ENCODE measurements at places on chromosomes 2 and 18.
A peak's percentile ranks its signal among the peaks of the same experiment; 100 is the strongest.

- no peak for DNase-seq
Observed at GRCh38 chr2:29528891-29529520, 392.4 kb downstream of the ALK start.

GRCh38 chr2:143742581-143742980, 613.4 kb downstream of the ARHGAP15 start:
- DNase-seq, result no peak

DNA sequence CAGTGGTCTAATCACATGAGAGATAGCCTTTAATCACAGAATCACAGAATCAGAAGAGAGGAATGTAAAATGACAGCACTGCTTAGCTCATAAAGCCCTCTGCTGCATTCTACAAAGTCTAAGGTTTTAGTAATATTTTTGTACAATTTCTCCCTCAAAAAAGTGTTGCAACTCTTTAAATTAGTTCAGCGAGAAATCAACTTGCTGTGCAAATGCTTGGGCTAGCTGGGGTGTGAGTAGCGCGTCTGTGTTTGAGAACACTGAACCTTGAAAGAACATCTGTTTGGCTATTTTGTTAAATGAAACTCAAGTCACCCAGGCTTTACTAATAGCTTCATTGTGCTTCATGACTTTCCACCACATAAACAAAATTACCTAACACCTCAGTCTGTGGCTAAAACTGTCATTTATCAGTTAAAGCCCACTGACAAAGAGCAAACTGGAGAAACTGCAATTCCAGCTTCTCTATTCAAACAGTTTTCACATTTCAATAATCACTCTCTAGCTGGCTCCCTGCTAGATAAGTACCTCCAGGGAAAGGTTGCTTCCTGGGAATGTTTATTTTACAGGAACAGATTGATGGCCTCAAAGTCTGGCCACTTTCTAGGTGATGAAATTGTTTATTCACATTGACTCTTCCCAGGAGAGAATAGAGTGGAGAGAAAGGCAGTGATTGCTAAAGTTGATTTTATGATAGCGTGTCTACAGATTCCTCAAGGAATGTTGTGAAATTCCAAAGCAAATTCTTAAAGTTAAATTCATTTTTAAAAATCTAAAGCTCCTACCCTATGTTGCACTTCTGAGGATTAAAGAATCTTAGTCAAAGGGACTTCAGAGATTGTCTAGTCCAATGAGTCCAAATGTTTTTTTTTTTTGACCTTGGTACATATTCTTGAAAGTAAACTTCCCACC, 36.0 kb upstream of the STAT1 start:
- DNase-seq, result no peak

DNA sequence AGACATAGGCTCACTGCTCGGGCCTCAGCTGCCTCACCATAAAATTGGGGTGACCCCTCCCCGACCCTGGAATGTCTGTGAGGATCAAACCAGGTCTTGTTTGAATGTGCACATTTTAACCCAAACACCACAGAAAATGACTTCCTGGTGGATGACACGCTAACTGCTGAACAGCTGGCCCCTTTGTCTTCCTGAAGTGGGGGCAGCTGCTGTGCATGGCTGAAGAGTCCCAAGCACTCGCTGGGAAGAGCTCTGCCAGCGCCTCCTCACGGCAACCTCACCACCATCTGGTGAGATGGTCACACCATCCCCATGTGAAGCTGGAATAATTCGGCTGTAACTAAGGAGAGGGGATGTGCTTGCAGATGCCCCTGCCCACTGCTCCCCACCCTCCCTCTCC, 34.0 kb downstream of the AQP12A start:
- no peak for DNase-seq

- DNase-seq, result no peak
Observed at GRCh38 chr2:114128263-114128662, 238.4 kb downstream of the ACTR3 start.

DNA sequence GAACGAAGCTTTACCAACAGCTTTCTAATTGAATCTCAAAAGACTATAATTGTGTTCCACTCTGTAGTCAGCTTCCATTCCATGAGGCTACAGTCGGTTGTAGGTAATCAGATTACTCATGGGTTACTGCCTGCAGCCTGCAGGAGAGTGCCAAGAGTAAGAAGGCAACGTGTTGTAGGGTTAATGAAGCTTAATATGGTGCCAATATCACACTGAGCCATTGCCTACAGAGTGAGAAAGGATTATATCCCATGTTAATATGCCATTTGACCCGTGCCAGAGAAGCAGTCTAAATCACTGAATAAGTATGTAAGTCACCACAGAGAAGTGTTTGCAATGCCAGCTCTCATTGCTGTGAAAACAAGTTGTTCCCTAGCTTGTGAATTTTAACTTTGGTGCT, 734.5 kb upstream of the ACVR2A start:
- DNase-seq, result no peak

- no peak for DNase-seq
Observed at GRCh38 chr2:207754498-207755383, 15.0 kb downstream of the FZD5 start.

GRCh38 chr18:76621782-76622495, 126.9 kb upstream of the ZNF516 start:
- no peak for DNase-seq

GRCh38 chr2:47295981-47296635, 106.8 kb upstream of the MSH2 start:
- DNase-seq, result no peak

DNA sequence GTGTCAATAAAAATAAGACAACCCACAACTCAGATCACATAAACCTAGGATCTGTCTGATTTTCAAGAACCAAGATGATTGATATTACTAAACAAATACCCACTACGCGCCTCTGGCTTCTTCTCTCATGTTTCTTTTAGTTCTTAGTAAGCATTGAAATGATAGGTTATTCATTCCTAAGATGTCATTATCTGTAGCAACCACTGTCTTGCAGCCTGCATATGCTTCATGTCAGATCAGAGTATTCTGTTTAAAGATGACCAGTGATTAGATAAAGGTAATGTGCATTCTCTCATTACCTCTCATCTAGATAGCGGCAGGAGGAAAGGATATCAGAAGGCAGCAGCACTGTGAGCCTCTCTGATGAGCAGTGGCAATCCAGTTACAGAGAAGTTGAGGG, 112.9 kb downstream of the SLC8A1 start:
- DNase-seq, result no peak

GRCh38 chr2:31937741-31938140, 73.1 kb downstream of the MEMO1 start:
- DNase-seq, result no peak

DNA sequence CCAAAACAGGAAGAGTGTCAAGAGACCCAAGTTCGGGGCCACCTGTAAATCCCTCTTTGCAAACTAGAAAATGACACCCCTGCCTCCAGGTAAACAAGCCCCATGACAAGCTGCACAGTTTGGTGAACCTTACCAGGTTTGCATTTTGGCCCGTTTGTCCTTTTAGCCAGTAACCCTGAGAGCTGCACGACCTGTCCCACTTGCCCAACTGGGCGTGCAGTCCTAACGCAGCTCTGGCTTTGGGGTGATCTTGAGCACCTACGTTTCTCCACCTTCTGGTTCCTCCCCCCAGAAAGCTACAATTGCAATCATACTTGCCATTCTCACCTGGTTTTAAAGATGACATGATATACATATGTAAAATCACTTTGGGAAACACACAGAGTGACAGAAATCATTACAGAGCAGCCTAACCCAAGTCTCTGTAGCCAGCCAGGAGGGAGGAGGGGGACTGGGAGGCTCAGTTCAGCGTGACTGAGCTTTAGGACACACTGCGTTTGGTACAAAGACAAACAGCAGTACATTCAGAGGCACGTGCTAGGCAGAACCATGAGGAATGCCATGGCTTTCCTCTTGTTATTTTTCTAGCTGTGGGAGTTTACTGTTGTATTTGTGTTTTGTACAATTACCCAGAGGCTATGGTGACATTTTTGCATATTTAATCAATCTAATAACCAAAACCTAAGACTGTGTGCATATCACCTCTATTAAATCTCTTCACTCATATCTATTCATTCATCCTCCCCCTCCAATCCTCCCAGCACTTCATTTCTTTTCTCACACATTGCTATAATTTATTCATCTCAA, 304.0 kb downstream of the IRS1 start:
- DNase-seq, result no peak

GRCh38 chr2:73289304-73289703, 4.0 kb downstream of the EGR4 start:
- no peak for DNase-seq

GRCh38 chr2:102356381-102356712, 751 bp downstream of the IL18R1 start:
- no peak for DNase-seq

GRCh38 chr2:105320651-105321215, 8.8 kb downstream of the TGFBRAP1 start:
- DNase-seq, result no peak

DNA sequence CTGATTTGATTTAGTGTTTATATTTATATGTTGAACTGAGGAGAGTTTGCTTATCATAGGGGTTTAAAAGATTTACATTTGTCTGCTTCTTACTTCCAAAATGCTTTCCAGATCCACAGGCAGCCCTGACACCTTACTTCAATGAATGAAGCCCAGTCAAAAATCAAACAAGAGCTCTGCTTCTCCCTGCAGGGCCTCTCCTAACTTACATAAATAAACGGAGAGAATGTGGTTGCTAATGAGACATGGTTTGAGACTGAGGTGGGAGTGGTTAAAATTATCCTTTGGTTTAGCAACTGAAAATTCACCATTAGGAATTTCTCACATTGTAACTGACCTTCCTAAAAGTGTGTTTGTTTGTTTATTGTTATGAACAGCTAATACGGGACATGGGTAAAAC, 612.3 kb upstream of the FANCL start:
- DNase-seq, result no peak

DNA sequence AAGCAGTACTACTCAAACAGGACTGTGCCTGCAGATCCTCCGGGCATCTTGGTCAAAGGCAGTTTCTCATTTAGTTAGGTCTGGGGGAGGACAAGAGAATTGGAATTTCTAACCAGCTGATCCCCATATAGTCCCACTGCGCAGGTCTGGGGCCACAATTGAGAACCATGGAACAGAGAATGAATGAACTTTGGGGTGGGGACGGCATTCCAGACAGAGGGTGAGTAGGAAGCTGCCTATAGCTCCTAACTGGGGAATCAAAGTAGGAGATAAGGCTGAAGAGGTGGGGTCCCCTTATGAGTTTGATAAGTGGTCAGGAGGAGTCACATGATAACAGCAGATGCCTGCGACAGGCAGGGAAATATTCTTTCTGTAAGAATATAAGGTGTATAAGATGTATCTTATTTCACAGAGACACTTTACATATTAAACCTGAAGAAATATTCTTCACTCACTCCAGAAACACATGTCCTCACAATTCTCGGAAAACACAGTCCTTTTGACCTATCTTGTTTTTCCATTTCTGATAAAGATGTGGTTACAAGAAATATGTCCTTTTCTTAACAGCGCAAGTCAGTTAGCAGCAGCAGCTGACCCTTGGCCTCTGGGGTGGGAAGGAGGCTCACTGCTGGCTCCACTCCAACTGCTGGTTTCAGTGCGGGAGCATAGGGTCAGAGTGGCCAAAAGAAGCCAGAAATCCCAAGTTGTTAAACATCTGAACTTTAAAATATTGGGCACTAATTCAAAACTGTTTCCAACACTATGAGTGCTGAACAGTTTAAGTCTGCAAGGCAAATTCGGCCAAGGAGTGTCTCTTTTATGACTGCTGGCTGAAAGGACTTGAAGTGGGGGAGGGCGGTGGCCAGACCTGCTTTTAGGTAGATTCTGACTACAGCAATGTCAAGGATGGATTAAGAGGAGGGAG, 12.6 kb upstream of the TMEM214 start:
- no peak for DNase-seq

GRCh38 chr2:157155992-157156391, 101.5 kb upstream of the GALNT5 start:
- DNase-seq, result no peak

- DNase-seq, result no peak
Observed at GRCh38 chr2:127762846-127763245, 48.1 kb downstream of the WDR33 start.

DNA sequence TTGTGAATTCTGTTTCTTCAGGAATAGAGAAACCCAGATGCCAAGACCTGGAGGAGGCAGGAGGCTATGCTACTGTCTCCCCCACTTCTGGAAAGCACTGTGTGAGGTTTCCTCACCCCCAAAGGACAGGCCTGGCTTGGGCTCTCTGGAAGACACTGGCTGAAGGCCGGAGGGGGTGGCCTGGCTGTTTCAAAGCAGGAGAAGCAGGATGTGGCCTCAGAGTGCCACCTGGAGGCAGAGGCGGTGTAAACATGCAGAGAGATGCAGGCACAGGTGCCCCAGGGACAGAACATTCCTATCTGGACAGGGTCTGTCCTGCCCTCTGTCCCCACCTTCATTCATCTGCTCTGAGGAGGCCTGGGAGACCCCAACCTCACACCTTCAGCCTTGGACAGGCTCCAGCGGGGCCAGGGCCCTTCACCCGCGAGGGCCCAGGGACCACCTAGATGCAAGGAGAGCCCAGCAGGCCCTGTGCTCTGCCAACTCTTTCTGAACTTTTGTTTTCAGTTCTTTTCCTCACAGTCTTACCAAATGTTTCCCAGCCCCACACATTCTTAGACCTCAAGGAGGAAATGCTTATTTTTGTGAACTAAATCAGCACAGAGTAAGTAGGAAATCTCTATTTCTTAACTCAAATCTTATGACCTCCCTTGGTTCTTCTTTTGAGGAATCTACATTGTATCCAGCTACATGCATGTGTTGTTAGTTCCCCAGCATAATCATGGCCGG, 79.2 kb downstream of the LONRF2 start:
- DNase-seq, result peak; percentile 20

DNA sequence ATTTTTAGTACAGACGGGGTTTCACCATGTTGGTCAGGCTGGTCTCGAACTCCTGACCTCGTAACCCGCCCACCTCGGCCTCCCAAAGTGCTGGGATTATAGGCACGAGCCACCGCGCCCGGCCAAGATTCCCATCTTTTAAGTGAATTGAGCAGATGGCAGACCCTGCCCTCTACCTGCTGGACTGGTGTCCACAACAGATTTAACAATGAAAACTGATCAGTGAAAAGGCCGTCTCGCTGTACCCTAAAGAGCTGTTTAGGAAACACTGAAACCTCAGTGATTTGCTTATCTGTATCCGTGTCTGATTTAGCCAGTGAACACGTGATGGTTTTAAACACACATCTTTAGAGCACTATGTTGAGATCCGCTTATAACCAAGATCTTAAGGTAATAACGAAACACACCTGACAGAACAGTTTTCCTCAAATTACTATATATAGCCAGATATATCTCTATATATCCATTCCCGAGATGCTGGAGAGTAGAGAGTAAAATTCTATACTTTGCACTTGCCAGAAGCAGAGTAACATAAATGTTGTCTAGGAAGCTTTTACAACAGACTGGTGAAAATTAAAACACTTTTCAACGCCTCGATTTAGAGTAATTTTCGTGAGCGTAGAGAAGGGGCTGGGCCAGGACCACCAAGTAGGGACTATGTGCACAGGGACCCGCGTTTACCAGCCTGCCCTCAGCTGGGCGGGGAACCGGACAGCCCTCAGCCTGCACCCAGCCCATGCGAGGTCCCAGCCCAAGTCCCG, 594 bp downstream of the FAM161A start:
- DNase-seq, result peak; percentile 37

Data from GM19239 (cell line).